ENCODE measurements at places on chromosomes 2 and 18.

GRCh38 chr18:79077181-79077580 lies 8.0 kb downstream of the ATP9B start:
- no peak for DNase-seq

DNA sequence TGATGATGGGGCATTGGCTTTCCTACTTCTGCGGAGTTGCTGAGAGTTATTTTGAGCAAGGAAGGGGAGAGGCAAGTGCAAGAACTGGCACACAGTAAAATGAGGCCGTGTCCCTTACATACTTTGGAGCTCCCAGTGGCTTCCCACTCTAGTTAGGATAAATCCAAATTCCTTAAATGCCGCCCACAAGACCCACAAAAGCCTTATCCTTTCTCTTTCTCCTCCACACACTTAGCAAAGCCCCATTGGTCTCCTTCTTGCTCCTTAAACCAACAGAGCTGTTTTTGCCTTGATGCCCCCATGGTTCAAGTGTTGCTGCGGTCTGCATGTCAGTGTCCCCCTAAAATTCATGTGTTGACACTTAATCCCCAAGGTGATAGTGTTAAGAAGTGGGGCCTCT lies 24.3 kb downstream of the TMEM247 start:
- no peak for DNase-seq

DNA sequence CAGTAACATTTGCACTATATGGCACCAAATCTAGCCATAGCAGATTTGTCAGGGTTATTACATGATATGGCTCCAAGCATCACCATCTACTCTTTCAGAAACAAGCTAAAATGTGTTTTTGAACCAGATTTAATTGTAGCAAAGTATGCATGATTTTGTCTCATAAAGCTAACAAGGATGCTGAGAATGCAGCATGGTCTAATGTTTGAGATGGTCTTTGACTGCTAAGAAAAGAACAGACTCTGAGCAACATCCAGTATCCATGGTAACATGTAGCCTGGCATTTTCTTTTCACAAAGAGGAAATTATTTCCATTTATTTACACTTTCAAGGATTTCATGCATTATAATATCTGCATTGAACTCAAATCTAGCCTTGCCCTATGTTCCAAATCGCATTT lies 206.5 kb downstream of the PDE1A start:
- no peak for DNase-seq

DNA sequence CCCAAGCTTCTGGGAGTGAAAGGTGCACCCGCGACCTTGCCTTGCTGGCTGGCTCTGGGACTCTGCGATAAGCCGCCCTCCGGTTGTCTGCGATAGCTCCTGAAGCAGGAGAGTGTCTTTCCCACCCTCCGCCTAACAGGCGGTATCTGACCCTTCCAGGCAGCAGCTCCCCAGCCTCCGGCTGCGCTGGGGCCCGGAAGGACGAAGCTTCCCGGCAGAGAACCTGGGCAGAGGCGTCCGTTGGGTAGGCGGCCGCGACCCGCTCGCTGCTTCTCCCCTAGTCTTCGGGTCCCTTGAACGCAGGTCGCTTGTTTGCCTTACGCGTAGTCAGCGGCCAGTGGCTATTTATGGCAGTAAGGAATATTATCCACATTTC lies 446 bp upstream of the RHBDD1 start:
- peak; percentile 4 for DNase-seq

GRCh38 chr18:5475267-5475666 lies 68.5 kb downstream of the EPB41L3 start:
- no peak for DNase-seq

DNA sequence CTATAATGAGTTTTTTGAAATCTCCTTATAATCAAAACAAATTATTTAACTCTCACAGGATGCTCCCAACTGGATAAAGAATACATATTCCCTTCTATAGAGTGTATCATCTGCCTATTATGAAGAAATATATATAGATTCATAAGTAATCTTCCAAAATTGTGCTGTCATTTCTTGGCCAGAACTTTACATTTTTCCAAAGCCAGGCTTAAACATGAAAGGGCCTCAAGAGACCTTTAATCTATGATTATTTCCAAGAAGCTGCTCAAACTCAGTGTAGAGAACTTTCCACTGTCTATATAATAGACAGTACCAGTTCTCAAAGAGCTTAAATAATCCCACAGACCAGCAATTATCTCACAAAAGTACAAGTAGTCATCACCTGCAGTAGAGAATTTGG lies 211.0 kb downstream of the AKAIN1 start:
- DNase-seq = no peak

DNA sequence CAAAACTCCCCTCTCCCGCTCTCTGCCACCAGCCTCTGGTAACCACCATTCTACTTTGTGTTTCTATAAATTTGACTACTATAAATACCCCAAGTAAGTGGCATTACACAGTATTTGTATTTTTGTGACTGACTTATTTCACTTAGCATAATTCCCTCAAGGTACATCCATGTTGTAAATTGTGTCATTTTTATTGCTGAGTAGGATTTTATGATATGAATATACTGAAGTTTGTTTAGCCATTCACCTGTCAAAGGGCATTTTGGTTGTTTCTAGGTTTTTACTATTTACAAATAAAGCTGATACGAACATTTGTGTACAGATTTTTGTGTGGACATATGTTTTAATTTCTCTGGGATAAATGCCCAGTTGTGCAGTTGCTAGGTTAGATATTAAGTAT lies 174.0 kb upstream of the MMADHC start:
- no peak for DNase-seq

DNA sequence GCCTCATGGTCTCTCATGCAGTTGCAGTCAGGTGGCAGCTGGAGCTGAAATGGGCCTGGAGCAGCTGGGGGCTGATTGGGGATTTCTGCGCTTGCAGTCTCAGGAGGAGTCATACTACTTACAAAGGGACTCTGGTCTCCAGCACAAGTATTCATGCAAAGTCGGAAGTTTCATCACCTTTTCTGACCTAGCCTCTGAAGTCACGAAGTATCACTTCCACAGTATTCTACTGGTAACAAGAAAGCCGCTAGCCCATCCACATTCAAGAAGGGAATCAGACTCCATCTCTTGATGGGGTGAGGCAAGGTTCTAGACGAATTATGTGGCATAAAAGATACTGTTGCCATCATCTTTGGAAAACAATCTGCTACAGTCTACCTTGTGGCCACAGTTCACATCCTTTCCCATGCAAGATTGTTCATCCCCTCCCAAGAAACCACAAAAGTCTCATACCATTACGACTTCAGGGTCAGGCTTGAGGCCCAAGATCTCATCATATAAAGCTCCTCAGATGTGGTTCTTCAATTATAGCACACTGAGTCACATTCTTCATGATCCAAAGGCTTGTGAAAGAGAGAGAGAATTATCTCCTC lies 95.3 kb downstream of the SMC6 start:
- no peak for DNase-seq

DNA sequence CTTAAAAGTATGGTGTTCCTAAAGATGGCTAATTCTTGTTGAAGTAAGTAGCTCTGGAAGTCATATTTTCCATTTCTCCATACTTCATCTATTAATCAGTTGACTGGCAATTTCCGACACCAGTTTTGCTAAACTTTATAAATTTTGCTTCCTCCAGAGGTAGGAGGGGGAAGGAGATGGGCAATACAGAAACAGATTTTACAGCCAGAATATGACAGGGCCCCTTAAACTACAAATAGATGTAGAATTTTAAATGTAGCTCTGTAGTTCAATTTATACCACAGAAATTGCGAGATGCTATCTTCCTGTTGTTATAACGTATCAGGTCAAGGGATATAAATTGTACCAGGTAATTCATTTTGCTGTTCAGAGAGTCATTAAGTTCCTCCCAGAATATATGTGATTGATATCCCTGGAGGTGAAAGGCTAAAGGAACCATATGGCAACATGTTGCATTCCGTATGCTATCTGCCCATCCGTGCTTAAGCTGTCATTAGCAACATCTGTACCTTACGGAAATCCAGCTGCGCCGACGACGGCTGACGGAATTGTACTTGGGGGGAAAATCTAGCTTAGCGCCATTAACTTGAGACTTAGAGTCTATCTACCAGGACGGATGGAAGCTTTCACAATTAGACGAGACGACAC lies 8.4 kb upstream of the NR4A2 start:
- no peak for DNase-seq

DNA sequence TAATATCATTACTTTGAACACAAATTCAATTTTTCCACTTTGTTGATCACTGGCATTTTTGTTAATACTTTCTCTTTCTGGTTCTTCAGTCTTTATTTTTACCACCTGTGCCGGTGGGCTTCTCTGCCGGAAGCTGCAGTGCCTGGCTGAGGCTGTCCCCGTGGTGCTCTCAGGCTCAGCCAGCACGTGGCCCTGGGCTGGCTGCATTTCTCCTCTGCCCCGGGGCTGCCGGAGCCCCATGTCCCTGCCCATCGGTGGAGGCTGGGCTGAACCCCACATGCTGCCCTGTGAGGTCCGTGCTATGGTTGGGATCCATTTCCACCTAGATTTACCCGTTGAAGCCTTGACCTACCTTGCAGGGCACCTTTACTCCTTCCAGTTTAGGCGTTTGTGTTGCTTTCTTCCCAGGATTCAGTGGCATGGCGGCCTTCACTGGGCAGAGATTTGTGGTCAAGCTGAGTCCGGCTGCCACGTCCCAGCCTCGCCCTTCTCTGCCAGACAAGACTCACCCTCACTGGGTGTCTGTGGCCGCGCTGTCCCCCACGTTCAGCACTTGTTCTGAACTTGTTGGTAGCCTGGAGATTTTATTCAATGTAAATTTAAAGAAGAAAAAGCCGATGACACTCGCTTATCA lies 12.8 kb upstream of the TMEM18 start:
- DNase-seq = no peak

DNA sequence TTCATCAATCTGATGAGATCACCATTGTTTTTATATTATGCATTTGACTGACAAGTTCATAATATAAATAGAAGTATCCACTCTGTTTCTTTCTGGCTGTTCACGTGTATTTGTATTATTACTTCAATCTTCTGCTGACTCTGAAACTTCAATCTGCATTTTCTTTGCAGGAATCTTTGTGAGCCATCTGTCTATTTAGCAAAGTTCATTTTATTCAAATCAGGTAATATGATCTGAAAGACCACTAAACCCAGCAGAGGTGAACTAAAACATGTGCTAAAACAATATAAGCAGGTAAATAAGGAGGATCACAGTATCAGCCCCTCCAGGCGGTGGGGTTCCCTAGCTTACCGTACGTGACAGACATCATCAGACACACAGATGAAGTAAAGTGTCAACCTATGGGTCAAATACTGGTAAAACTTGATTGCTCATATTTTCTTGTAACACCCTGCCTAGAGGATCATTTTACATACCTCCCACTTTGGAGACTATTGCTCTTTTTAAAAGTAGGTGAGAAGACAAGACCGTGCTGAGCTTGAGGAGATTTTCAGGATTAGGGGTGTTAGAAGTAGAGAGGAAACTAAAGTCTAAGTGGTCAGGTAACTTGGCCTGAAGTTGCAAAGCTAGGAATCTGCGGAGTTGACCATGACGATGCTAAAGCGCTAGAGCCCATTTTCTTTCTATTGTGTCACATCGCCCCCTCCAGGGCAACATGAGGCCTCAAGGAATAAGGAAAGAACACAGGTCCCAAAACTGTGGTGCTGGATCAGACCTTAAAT lies 9.0 kb downstream of the DTNB start:
- peak; percentile 34 for DNase-seq

DNA sequence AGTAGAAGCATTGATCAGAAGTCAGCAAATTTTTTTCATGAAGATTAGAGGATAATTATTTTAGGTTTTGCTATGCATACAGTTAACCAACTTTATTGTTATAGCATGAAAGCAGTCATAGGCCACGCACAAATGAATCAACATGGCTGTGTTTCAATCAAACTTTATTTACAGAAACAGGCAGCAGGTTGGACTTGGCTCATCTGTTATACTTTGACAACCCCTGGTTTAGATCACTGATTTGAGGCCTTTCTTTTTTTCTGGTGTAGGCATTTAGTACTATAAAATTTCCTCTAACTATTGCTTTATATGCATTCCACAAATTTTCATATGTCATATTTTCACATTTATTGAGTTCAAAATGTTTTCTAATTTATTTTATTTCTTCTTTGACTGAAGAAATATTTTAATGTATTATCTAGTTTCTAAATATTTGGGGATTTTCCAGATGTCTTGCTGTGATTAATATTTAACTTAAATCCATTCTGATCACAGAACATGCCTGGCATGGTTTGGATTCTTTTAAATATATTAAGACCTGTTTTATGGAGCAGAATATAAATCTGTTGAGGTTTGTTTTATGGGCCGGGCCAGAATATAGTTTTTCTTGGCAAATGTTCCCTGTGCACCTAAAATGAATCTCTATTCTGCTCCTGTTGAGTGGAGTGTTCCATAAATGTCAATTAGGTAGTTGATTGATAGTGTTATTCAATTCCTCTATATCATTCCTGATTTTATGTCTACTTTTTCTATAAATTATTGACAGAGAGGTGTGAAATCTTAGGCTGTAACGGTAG lies 116.3 kb upstream of the KLHL29 start:
- no peak for DNase-seq

DNA sequence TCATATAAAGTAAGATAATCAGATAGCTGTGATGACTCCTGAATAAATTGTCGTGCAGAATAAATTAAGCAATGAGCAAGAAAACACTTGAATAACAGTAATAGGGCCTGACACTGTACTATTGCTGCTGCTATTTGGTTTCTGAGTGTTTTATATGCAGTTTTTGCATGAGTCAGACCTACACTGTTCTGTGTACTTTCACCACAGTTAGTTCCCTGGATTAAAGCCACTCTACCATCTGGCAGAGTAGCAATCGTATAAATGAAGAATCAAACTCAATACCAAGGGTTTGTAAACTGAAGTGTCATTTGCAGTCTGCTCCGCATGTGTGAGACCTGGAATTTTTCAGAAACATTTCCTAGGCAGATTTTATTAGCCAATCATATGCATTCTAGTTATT lies 398.6 kb upstream of the CDH7 start:
- no peak for DNase-seq

DNA sequence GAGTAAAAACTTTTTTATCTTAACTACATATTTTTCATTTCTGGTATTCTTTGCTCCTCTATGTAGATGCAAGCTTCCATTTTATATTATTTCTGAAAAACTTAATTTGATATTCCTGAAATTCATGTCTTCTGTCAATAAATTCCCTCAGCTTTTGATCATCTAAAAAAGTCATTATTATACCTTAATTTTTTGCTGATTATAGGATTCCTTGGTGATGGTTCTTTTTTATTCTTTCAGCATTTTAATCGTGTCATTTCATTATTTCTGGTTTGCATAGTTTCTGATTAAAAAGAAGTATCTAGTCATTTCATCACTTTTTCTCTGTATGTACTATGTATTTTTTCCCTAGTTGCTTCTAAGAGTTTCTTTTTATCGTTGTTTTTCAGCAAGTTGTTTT lies 241.8 kb upstream of the CYP26B1 start:
- DNase-seq = no peak

DNA sequence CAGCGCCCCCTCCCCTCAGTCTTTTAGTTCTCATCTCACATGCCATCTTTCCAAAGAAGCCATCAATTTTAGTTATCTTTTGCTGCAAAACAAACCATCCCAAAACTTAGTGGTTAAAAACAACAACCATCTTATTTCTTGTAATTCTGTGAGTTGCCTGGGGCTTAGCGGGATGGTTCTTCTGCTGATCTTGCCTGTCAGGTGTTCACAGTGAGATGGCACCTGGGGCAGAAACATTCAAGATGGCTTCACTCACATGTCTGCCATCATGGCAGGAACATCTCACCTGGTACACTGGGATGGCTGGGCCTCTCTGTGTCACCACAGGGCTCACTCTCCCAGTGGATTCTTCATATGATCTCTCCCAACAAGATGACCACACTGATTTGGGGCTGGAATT lies 144.5 kb upstream of the MSH6 start:
- no peak for DNase-seq

Data from NCI-H226 (cell line).